ENCODE measurements at places on chromosomes 16 and 17. TPM values are rescaled to one million over a fixed set of nuclear protein-coding genes. Genes with fewer than 3 reads are reported as not detected.

The BIRC5 gene
- 170 TPM for total RNA-seq

The KIF18B gene
- total RNA-seq: 22.6 TPM

The EMP2 gene
- total RNA-seq: 3.3 TPM

The TBC1D3B gene
- not detected for total RNA-seq

The TCAP gene
- 0.43 TPM for total RNA-seq

The PTX4 gene
- total RNA-seq: 0.61 TPM

The MT1A gene
- not detected for total RNA-seq

The SOX9 gene
- total RNA-seq: not detected

The NPW gene
- total RNA-seq: not detected

The HYDIN gene
- total RNA-seq: not detected

The CD68 gene
- total RNA-seq: 129 TPM

The PTGES3L gene
- total RNA-seq: not detected

The ADORA2B gene
- 23.7 TPM for total RNA-seq

The ZG16 gene
- not detected for total RNA-seq

The MT4 gene
- not detected for total RNA-seq

The NDE1 gene
- 27.0 TPM for total RNA-seq

The TBX2 gene
- total RNA-seq: 11.4 TPM

- DNase-seq: no peak
Observed at GRCh38 chr17:37135576-37135975, 186.8 kb downstream of the AATF start.

DNA sequence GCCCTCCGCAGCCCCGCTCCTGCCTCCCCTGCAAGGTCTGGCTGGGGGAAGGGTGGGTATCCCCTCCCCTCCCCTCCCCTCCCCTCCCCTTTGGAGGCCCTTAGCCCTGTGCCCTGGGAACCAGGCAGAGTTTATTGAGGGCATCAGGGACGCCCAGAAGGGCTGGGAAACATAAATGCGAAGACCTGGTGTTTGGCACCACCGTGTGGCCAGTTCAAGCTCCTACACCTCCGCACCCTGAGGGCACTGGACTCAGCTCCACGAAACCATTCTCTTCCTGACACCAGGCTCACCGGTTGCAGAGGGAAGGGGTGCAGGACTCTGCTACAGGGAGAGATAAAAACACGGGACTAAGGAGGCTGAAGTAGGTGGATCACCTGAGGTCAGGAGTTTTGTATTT, 1.0 kb upstream of the AIPL1 start:
- DNase-seq: peak; percentile 79

DNA sequence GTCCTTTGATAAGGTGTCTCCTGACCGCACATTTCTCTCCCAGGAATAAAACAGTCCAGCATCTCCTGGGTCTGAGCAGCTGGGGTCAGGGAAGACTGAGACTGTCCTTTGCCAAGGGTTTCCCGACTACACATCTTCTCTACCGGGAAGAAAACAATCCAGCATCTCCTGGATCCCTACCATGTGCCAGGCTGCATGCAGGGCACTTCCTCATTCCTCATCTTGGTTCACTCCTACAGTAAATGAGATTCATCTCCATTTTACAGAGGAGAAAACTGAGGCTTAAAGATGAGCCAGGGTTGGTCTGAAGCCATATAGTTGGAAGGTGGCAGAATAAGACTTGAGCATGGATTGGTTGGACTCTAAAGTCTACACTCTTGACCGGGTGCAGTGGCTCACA, 36.7 kb downstream of the NOG start:
- no peak for DNase-seq

GRCh38 chr17:45190503-45191255, 29.0 kb downstream of the HEXIM2 start:
- DNase-seq: no peak

- DNase-seq: no peak
Observed at GRCh38 chr17:1744551-1745512, 2.2 kb downstream of the SERPINF2 start.

DNA sequence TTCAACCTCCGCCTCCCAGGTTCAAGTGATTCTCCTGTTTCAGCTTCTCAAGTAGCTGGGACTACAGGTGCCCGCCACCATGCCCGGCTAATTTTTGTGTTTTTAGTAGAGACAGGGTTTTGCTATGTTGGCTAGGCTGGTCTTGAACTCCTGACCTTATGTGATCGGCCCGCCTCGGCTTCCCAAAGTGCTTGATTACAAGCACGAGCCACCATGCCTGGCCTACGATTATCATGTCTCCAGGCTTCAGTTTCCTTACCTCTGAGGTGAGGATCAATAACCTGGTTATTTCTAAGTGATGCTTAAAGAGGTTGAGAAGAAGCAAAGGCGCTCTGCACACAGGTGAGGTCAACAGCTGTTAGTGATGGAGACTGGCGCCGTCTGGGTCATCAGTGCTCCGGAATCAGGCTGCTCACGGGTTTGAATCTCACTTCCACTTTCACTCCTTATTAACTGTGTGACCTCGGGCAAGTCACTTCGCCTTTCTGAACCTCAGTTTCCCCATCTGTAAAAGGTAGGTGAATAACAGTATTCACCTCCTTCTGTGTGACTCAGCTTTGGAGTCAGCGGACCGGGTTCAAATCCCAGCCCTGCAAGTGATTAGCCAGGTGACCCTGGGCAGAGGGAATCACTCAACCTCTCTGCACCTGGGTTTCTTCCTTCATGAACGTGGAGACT, 745 bp upstream of the ABCC1 start:
- no peak for DNase-seq

- no peak for DNase-seq
Observed at GRCh38 chr16:53690771-53691170, 12.9 kb downstream of the RPGRIP1L start.

DNA sequence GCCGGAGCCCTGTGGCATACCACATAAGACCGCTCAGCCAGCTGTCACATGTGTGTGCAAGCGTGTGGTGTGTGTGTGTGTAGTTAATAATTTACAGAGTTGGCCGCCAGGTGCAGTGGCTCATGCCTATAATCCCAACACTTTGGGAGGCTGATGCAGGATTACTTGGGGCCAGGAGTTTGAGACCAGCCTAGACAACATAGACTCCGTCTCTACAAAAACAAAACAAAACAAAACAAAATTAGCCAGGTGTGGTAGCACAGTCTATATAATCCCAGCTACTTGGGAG, 20.4 kb downstream of the SOCS1 start:
- no peak for DNase-seq

DNA sequence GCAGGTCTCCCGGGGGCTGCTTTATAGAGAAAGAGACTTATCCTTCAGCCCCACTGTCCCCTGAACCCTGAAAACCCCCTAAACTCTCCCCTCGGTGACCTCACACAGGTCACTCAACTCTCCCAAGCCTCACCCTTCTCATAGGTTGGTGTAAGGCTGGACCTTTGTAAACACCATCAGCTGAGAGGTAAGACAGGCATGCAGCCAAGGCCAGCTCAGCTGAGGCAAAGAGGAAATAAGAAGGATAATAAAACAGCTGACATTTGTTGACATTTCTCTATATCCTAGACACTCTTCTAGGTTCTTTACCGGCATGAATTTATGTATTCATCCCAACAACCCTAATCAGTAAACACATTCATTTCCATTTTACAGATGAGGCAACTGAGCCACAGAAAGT, 134.3 kb downstream of the CCT6B start:
- no peak for DNase-seq

DNA sequence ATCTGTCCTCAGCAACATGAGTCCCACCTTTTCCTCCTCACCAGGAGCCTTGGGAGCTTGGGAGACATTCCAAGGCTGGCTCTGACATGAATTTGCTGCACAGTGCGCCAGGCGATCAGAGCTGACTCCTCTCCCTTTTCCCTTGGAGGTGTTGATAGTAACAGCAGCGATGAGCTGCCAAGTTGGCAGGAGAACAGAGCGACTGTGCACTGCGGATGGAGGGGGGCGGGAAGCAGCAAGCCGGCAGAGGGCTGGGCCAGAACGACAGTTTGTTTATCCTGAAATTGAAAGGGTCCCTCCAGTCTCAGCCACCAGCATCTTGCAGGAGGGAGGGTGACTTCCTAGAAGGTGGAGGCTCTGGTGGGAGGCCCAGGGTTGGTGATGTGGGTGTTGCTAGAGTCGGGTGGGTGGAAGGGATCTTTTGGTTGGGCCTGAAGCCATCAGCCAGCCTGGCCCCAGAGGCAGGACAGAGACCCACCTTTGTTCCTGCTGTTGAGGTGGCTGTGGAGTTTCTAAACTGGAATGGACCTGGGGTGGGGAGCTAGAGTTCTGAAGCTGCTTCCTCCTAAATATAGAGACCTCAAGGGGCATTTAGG, 22.5 kb upstream of the DYNLL2 start:
- DNase-seq: peak; percentile 88

DNA sequence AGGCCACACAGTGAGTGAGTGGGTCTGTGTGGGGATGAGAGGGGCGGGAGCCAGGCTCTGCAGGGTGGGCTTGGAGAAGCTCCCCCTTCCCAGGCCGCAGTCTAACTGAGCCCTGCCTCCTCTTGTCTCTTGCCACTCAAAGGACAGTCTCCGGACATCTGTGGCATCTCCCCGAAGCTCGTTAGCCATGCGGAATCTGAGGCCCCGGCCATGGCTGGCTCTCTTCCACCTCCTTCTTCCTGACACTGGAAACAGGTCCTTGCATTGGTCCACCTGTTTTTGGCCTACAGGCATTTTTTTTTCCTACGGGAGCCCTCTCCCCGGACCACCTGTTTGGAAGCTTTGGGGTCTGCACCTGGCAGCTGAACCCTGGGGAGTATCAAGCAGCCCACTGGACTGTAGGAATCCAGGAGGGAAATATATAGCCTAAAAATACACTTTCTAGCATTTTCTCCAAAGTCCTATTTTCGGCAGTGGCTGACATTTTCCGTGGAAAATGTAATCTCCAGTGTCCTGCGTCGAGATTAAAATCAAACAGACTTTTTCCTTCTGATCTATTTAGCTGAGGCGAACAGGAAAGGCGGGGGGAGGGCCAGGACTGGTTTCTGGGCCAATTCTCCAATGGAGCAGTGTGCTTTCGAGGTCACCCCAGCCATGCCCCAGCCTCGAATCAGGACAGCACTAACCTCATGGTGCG, 9.1 kb downstream of the ATP2A3 start:
- DNase-seq: no peak

- DNase-seq: peak; percentile 35
Observed at GRCh38 chr17:62109378-62109902, 44.4 kb upstream of the MED13 start.

DNA sequence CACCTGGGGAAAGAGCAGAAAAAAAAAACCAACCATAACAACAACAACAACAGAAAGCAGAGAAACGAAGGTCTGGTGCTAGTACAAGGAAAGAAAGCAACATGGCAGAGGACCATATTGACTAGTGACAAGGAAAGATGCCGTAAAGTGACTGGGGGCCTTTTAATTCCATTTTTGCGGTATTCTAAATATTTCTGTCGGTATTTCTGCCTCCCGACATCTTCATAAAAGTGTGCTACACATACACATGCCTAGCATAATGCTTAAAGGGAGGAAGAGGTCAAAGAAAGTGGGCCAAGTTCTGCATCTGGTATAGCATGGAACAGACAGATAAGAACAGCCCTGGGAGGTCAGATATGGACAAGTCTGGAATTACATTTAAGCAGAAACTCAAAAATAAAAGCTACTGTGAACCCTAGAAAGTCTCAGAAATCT, 19.5 kb upstream of the RNF43 start:
- no peak for DNase-seq

- DNase-seq: peak; percentile 74
Observed at GRCh38 chr16:21526923-21527807, 72.2 kb upstream of the METTL9 start.

DNA sequence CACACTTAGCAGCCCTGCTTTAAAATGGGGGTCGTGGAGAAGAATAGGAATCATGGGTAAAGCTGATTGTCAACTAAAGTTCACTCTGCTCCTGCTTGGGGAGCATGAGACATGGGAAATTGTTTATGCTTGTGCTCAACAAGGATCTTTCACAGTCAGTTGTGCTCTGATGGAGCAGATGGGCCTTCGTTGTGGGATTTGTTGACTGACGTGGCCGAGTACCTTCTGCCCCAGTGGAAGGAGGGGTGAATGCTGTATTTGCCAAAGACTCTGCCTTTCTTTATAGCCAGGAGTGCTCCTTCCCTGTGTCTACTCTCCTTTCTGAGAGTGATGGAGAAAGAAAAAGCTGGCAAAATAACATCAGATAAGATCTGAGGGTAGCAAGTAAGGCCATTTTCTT, 11.4 kb downstream of the ARSG start:
- DNase-seq: peak; percentile 67

GRCh38 chr16:88316151-88316550, 66.6 kb upstream of the ZNF469 start:
- no peak for DNase-seq

DNA sequence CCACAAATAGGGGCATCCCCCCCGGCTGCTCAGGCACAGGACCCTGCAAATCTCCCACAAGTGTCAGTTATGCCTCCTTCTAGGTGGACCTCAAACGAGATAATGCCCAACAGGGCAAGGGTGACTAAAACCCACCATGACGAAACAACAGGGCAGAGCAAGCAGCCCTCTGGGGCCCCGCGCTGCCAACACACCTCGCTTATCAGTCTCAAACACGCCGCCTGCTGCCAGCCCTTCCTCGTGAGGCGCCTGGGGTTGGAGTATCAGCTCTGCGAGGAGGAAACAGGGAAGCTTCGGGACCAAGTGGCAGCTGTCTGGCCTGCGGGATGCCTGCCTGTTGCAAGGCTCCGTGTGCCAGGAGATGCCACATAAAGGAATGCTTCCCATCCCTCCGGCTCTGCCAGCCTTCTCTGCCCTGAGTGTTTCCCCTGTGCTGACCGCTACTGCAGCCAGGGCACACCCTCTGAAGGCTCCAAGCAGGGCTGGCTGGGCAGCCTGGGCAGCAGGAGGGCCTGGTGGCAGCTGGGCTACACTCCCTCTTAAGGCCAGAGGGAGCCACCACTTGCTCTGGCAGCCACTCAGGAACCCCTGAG, 2.5 kb downstream of the SMIM5 start:
- peak; percentile 97 for DNase-seq

DNA sequence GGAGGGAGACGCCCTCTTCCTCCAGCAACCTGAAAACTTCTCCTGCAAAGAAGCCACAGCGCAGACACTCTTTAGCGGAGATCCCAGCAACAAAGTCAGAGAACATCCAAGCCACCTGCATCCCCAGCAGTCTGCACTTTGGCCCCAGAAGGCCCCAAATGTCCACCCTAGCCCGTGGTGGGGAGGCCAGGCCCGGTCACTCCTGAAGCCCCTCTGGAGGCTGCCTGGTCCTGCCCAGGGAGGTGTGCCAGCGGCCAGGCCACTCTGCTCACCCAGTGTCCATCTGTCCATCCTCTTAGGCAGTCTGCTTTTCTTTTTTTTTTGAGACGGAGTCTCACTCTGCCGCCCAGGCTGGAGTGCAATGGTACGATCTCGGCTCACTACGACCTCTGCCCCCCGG, 5.4 kb downstream of the HAGHL start:
- DNase-seq: no peak

- DNase-seq: peak; percentile 16
Observed at GRCh38 chr17:19533718-19534561, at the start of gene SLC47A1. SLC47A1 (plus strand) TSS chr17:19533854; CDS start chr17:19533940, 86 bp downstream.

GRCh38 chr17:78933959-78934568, 8.9 kb upstream of the TIMP2 start:
- peak; percentile 87 for DNase-seq

DNA sequence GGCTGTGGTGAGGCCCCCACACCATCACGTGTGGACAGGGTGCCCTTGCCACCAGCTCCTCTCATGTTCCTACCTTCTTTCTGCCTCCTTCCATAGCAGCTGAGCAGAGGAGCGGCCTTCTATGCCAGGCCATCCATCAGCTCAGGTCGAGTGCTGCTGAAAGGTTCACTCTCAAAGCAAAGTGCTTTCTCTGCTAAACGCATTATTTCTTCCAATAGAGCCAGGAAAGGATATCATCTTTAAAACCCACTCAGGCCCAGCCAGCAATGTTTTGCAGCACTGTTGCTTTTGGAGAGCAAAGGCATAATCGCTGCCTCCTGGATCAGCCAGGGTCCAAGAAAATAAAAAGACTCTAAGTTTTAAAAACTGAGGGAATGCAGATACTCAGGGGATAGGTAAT, 54.9 kb upstream of the GPRC5B start:
- no peak for DNase-seq

Measured in G401 (cell line).